T-helper 2 cell (primary cell): ENCODE measurements at places on chromosomes 6 and 20.

DNA sequence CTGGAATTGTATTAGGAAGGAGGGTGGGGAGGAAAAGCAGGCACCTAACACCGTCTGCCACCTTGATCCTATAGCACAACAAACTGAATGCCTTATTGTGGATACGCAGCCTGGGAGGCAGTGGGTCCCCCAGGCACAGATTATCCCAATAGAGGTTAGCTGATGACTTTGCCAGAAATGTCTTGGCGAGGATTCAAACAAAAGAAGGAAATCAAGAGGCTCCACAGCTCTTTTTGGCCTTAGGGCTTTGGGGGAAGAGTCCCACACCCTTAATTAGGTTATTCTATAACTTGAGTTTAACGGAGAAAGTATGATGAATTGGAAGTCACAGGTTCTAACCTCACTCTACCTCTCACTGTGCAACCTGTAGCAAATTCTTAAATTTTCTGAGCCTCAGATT lies 102.0 kb downstream of the MRPL14 start:
- no peak for DNase-seq

DNA sequence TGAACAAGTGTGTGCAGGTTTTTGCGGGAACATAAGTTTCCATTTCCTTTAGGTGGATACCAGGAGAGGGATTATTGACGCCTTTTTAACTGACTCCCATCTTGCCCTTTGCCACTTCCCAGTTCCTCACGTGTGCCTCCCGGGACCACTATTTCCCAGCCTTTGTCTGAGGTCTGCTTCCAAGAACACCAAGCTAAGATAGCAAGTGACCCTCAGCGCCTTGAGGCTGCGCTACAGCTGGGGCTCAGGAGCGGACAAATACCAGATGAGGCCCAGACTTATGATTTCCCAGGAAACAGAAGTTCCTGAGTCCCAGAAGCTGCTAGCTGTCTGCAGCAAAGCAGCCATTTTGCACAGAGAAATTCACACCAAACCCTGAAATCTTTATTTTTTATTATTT lies 216.7 kb downstream of the SYNDIG1 start:
- DNase-seq = no peak

DNA sequence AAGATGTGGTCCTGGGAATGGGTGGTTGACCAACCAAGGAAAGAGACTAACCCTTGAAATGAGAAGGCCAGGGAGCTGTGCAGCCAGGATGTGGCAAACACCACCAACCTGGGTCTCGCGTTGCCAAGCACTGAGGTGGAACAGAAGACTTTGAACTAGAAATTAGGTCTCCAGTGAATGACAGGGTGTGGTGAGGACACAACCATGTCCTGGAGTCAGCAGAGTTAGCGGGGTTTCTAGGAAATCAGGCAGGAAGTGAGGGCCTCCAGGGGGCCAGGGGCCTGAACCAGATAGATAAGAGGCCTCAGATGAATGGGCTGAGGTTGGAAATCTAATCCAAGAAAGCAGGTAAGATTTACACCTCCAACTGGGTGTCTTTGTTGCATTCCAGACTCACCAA lies 353.3 kb upstream of the ARID1B start:
- DNase-seq = no peak

GRCh38 chr20:36541768-36542488 lies 609 bp downstream of the MYL9 start:
- no peak for DNase-seq

DNA sequence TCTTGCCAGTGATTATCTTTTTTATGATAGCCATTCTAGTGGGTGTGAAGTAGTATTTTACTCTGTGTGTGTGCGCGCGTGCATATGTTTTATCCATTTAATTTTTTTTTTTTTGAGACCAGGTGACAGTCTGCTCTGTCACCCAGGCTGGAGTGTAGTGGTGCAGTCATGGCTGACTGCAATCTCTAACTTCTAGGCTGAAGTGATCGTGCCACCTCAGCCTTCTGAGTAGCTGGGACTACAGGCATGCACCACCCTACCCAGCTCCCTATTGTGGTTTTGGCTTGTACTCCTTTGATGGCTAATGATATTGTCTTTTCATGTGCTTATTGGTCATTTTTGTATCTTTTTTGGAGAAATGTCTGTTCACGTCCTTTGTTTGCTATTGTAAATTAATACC lies 33.3 kb downstream of the ITCH start:
- no peak for DNase-seq

GRCh38 chr6:73800997-73801396 lies 105.0 kb downstream of the CD109 start:
- no peak for DNase-seq

- DNase-seq = no peak
Observed at GRCh38 chr20:8218861-8219260, 86.8 kb downstream of the PLCB1 start.

DNA sequence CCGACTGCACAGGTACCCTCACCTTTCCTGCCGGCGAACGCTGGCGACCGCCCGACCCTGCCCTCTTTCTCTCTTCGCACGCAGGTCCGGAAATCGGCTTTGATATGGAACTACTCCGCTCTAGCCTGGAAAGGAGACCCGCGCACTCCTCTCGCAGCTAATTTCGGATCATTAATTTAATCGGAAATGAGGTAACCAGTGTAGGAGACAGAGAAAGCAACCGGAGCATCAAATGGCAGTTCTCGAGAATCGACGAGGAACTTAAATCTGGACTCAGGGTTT lies 949 bp upstream of the ATXN1 start:
- DNase-seq = no peak

- DNase-seq = no peak
Observed at GRCh38 chr20:44856856-44857448, 28.6 kb upstream of the YWHAB start.

DNA sequence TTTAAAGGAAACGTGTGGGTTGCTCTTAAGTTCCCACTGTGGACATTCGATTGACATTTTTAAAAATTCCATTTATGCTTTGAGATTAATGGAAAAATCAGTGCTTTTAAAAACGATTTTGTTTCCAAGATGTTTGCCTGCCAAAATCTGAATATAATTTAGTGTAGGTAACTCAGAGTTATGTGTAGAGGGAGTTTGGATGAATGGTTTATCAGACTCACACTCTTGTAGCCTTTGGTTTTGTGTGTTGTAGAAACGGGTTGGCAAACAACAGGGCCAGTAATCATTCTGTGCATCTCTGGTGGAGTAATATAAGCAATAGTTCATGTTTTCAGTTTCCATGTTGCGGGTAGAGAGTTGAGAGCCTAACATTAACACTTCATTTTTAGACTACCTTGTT lies 140.6 kb downstream of the RPS12 start:
- no peak for DNase-seq

DNA sequence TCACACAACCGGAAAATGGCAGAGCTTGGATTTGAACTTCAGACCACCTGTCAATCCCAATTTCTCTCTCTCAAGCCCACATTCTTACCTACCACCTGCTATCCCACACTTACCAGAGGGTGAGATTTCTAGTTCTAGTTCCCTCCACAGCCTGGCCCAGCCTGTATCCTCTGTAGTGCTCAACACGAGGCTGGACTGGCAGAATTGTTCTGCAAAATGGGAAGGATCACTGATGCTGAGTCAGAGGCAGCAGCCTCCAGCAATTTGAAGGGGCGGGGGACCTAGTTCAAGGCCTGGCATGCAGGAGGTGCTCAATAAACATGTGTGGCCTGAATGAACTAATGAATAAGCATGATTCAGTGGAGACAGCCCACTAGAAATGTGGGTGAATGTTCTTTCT lies 53.6 kb upstream of the TTPAL start:
- DNase-seq = no peak

GRCh38 chr20:32244150-32244823 lies 33.2 kb upstream of the KIF3B start:
- no peak for DNase-seq

GRCh38 chr20:63955281-63955826 lies 862 bp downstream of the UCKL1 start:
- DNase-seq = peak; percentile 10

DNA sequence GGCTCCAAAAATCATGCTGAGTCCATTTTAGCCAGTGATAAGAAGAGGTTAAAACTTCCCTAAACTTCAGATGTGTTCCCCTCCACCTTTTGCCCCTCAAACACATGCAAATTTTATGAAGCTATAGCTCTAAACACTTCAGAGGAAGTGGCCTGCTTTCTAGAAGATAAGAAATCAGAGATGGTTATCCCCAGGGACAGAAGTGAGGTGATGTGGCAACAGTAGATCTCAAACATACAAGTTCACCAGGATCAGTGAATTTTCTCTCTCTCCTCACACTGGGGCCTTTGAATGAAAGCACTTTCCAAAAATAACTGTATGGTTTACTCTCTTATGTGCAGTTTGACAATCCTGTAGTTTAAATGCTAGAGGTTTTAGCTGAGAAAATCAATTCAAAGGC lies 332.0 kb downstream of the BTBD9 start:
- peak; percentile 66 for DNase-seq

DNA sequence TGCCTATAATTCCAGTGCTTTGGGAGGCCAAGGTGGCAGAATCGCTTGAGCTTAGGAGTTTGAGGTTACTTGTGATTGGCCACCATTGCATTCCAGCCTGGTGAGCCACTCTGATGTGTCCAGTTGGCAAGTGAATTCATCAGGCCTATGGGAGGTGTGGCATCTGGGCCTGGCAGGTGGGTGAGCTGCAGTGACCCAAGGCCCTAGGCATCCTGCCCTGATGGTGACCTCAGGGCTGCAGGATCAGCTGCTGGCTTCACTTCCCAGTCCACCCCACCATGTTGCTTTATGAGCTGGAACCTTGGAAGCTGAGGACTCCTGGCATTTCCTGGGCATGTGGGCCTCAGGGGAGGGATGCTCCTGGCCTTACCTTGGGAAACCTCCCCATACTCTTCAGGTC lies 20.5 kb downstream of the RSPH9 start:
- DNase-seq = no peak

GRCh38 chr20:39876976-39877635 lies 811.9 kb downstream of the MAFB start:
- DNase-seq = no peak

DNA sequence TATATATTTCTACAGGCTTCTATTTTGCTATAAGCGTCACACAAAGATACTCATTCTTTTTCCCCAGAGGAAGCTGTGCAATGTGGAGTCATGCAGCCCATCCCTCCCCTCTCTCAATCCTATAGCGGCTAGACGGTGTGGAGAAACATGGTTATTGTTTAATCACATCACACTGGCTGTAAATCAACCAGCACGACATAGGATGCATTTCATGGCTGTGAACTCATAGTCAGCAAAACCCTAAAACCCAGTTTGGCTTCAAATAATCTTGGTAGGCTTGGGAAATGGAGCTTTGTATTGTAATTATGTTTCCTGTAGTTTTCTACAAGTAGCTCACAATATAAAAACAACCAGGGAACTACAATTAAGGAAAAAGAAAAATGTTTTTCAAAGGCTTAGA lies 16.8 kb downstream of the FOXC1 start:
- no peak for DNase-seq
